Lung (tissue), 17 donors: ENCODE measurements at places on chromosomes 2 and 18.

DNA sequence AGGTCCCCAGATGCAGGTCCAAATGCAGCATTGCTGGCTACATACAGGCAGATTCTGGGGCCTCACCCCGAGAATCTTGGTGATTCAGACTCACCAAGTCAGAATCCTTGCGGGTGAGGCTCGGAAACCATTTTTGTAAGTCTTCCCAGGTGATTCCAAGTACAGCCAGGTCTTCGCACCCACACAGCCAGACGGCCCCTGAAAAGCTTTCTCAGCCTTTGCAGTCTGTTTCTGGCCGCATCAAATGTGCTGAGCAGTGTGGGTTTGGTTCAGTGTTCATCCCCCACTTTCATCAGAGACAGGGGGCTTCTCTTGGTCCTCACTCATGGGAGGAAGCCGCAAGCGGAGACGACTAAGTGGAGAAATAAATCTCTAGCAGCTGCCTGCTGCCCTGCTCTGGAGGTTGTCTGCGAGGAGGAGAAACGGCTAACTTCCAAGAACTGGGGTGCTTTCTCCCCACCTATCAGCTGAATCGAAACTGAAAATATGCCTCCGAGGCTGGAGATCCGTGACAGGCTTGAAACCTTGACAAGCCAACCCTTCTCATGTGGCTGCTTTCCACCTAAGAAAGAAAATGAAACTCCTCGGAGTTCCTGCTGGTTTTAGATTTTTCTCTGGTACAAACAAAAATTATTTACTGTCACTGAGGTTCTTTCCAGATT lies 8.9 kb upstream of the TMEM185B start:
- no peak for DNase-seq

GRCh38 chr18:58351776-58352175 lies 277.1 kb downstream of the ALPK2 start:
- no peak for DNase-seq

- DNase-seq: no peak
Observed at GRCh38 chr2:32918774-32919173, 28.0 kb upstream of the LTBP1 start.

DNA sequence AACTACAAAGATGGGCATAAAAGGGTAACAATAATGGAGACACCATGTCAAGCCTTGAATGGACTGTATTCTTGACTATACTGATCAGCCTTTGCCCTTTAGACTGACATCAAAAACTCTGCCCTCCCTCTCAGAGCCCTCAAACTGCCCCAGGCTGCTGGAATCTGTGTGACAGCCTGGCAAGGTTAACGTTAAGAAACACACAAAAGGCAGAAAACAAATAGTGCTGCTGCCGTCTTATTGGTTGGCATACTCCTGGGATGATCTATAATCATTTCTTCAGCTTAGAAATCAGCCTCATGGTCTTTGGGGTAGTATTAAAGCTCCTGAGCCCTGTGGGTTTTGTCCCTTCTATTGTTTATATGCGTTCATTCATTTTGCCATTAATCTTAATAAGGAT lies 338.0 kb downstream of the DCC start:
- no peak for DNase-seq

DNA sequence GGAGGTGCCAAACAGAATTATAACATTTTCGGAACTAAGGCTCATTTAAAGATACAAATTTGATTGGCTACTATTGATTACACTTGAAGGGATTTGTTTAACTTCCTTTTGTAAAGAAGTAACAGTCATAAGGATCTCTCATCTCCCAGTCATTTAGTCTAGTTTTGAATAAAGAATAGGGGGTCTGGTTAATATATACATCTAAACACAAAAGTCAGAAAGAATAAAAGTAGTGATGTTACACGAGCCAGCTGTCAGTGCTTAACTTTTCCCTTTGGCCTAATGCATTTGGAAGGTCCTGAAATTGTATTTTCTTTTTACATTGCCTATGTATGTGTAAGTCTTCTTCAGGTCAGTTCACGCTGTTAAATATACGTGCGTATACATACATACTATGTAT lies 8.1 kb downstream of the SEPTIN2 start:
- peak; percentile 74 for DNase-seq

GRCh38 chr2:236065314-236066160 lies 102.6 kb downstream of the GBX2 start:
- no peak for DNase-seq

- no peak for DNase-seq
Observed at GRCh38 chr2:62486439-62486765, 19.6 kb downstream of the TMEM17 start.
